Prostate gland (tissue), 2 donors: ENCODE measurements at places on chromosomes 5 and 9. TPM values are rescaled to one million over a fixed set of nuclear protein-coding genes. Genes with fewer than 3 reads are reported as not detected.
A peak's percentile ranks its signal among the peaks of the same experiment; 100 is the strongest.

DNA sequence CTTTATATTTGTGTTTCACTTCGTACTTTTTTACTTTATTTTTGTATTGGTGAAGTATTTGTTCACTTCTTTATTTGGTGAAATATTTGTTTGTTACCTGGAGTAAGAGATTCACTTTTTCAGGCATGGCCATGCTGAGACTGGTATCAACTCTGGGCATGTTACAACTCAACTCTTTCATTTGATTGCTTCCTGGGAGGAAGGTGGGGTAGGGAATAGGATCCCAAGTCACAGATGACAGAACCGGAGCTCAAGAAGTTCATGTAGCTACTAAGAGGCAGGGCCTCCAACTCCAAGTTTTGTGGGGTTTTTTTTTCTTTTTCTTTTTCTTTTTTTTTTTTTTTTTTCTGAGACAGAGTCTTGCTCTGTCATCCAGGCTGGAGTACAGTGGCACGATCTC, 6.1 kb upstream of the ADGRD2 start:
- DNase-seq, result peak; percentile 37
- no peaks in the 10 kb centered on the region for H3K4me1 ChIP-seq
- H3K27me3 ChIP-seq, result no peaks in the 10 kb centered on the region
- no peak overlapping the region for H3K27ac ChIP-seq
- no peak overlapping the region for H3K4me3 ChIP-seq

DNA sequence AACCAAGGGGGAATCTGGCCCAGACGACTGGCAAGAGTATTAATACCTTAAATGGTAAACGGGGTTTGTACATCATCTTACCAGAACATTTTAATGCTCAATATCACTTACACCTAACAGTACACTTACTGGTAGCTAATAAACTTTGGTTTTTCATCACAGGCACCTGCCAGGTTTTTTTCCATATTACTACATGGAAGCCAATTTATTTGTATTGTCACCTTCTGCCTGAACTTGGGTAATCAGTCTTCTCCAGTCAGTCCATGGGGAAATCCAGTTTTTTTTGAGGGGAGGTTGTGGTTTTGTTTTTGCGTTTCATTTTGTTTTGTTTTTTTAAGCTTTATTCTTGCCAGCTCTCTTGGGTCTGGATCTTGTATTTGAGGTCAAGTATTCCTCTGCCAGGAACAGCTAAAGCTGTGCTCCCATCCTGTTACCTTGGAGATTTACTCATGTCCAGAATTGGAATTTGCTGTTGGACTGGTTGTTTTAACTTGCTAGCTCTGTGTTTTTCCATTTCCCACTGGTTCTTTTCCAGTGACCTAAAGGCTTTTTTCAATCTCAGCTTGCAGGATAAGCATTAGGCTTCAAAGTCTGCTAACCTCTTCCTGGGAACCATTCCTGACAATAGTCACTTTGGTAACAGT, 11.1 kb upstream of the NADK2 start:
- H3K4me3 ChIP-seq, result no peak overlapping the region
- no peaks in the 10 kb centered on the region for H3K36me3 ChIP-seq
- H3K27ac ChIP-seq, result no peak overlapping the region
- H3K4me1 ChIP-seq, result no peaks in the 10 kb centered on the region

- H3K27me3 ChIP-seq, result no peaks in the 10 kb centered on the region
- DNase-seq, result peak; percentile 10
- H3K36me3 ChIP-seq, result no peaks in the 10 kb centered on the region
- H3K4me1 ChIP-seq, result no peaks in the 10 kb centered on the region
- H3K4me3 ChIP-seq, result peak overlapping the region; percentile 78
- peak overlapping the region; percentile 60 for H3K27ac ChIP-seq
Observed at GRCh38 chr9:14692470-14693250, 572 bp downstream of the ZDHHC21 start.

DNA sequence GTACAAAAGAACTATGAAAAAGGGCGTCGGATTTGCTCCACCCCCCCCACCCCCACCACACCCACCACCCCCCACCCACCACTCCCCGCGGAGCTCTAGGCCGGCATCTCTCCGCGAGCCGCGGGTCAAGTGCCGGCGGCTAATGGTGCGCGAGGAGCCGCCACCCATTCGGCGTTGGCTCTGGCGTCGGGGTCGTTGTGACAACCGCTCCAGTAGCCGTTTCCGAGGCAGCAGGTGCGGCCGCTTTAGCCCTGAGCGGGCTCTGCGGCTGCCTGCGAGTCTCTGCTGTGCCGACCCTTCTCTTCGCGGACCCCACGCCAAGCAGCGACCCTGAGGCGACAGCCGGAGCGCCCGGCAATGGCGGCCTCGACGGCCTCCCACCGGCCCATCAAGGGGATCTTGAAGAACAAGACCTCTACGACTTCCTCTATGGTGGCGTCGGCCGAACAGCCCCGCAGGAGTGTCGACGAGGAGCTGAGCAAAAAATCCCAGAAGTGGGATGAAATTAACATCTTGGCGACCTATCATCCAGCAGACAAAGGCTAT, at the start of gene PPP1R2B:
PPP1R2B (plus strand) TSS at position 90 of the 546 bp plus-strand sequence; CDS start at position 358, 268 bp downstream.
- H3K4me3 ChIP-seq, result no peak within 1 kb of the TSS
- H3K4me1 ChIP-seq, result no peaks in the 10 kb centered on the region
- no peaks in the 10 kb centered on the region for H3K36me3 ChIP-seq
- H3K27ac ChIP-seq, result no peak within 1 kb of the TSS

GRCh38 chr9:546797-547223, 294.7 kb upstream of the DMRT1 start:
- DNase-seq, result peak; percentile 26
- H3K4me3 ChIP-seq, result no peak overlapping the region
- no peaks in the 10 kb centered on the region for H3K27me3 ChIP-seq
- no peak overlapping the region for H3K27ac ChIP-seq

- H3K27me3 ChIP-seq, result no peaks in the 10 kb centered on the region
- H3K36me3 ChIP-seq, result no peaks in the 10 kb centered on the region
- H3K4me3 ChIP-seq, result no peak overlapping the region
- no peaks in the 10 kb centered on the region for H3K4me1 ChIP-seq
Observed at GRCh38 chr9:76772686-76773445, 8.6 kb downstream of the PCA3 start.

- no peak for DNase-seq
- H3K27me3 ChIP-seq, result no peaks in the 10 kb centered on the region
- H3K4me1 ChIP-seq, result no peaks in the 10 kb centered on the region
- no peaks in the 10 kb centered on the region for H3K36me3 ChIP-seq
Observed at GRCh38 chr9:122360891-122361290, 9.9 kb upstream of the PTGS1 start.

DNA sequence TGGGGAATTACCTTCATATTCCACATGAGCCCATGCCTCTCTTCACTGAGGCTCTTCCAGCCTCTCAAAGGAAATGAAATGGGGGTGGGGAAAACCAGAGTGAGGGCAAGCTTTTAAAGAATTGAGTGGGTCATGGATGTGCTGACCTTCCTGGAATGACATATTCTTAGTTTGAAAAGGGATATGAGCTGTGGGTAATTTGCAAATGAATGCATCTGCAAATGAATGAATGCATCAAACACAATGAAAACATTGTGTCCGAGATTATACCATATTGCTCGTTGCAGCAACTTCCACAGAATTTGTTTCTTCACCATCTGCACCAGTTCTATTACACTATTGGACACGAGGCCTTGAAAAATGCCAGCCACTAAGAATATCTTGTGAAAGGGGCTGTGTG, 198.6 kb upstream of the CDH6 start:
- H3K36me3 ChIP-seq, result no peaks in the 10 kb centered on the region
- no peak overlapping the region for H3K4me3 ChIP-seq
- no peak for DNase-seq
- no peaks in the 10 kb centered on the region for H3K4me1 ChIP-seq

DNA sequence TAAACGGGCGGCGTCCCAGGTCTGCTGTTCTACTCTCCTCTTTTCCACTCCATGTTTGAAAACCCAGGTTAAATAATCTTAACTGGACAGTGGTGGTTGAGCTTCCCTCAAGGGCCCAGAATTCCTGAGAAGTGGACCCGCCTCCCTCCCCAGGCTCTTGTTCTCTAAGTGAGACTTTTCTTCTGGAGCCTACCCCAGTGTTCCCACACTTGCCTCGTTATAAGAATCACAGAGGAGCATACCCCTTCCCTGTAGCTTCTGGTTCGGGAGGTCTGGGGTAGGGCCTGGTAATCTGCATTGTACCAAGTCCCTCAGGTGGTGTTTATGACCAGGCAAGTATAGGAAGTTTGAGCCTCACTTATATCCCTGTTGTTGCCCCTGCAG, 12.0 kb downstream of the PSD2 start:
- H3K36me3 ChIP-seq, result no peaks in the 10 kb centered on the region
- H3K27ac ChIP-seq, result no peak overlapping the region
- no peak overlapping the region for H3K4me3 ChIP-seq
- H3K27me3 ChIP-seq, result no peaks in the 10 kb centered on the region

- H3K27me3 ChIP-seq, result no peaks in the 10 kb centered on the region
- H3K27ac ChIP-seq, result no peak overlapping the region
- H3K4me3 ChIP-seq, result no peak overlapping the region
- no peaks in the 10 kb centered on the region for H3K4me1 ChIP-seq
- no peak for DNase-seq
- H3K36me3 ChIP-seq, result no peaks in the 10 kb centered on the region
Observed at GRCh38 chr9:14135421-14135820, 178.5 kb downstream of the NFIB start.

GRCh38 chr5:4023091-4023752, 427.6 kb downstream of the IRX1 start:
- H3K27ac ChIP-seq, result no peak overlapping the region
- no peaks in the 10 kb centered on the region for H3K4me1 ChIP-seq
- no peaks in the 10 kb centered on the region for H3K27me3 ChIP-seq
- DNase-seq, result no peak

DNA sequence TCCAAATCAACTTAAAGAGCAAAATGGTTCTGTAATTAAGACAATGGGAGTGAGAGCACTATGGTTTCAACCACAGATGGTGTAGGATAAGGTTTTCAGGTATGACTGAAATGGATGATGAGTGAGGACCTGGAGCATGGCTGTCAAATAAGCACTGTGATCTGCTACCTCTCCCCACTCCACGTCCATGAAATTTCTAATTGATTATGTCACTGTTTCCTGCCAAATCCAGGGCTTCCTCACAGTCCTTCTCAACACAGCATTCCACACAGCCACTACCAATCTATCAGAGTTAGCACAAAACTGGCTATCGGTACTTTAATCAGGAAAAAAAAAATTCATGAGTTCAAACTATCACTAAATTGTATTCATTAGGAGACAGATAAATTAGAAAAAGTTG, 420.4 kb upstream of the WWC1 start:
- DNase-seq, result no peak
- no peaks in the 10 kb centered on the region for H3K36me3 ChIP-seq
- no peak overlapping the region for H3K27ac ChIP-seq
- no peak overlapping the region for H3K4me3 ChIP-seq
- no peaks in the 10 kb centered on the region for H3K27me3 ChIP-seq

DNA sequence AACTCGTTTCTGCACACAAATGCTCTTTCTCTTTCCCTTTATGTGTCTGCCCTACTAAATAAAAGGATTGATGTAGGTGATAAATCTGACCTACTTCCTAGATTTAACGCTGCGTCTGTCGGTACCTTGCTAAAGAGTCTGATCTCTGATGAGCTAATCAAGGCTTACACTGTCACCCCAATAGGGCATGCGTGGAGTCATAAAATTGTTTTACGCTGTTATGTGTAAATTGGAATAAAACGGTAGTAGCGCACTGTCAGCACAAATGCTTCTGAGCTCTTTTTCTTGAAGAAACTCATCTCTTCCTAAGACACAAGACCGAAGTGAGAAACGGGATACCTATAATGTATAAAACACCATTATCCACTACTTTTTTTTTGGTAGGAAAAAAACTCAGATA, 2106.3 kb upstream of the WWC1 start:
- no peaks in the 10 kb centered on the region for H3K4me1 ChIP-seq
- no peak overlapping the region for H3K4me3 ChIP-seq
- DNase-seq, result no peak
- no peak overlapping the region for H3K27ac ChIP-seq
- no peaks in the 10 kb centered on the region for H3K27me3 ChIP-seq

Gene BTNL9
- total RNA-seq, result 13.0 TPM

Gene ASB6
- total RNA-seq, result 25.2 TPM

Gene NXNL2
- total RNA-seq, result 1.9 TPM
